ENCODE measurements at places on chromosomes 16 and 17.

GRCh38 chr16:75575958-75576357, 9.8 kb downstream of the GABARAPL2 start:
- DNase-seq = no peak

DNA sequence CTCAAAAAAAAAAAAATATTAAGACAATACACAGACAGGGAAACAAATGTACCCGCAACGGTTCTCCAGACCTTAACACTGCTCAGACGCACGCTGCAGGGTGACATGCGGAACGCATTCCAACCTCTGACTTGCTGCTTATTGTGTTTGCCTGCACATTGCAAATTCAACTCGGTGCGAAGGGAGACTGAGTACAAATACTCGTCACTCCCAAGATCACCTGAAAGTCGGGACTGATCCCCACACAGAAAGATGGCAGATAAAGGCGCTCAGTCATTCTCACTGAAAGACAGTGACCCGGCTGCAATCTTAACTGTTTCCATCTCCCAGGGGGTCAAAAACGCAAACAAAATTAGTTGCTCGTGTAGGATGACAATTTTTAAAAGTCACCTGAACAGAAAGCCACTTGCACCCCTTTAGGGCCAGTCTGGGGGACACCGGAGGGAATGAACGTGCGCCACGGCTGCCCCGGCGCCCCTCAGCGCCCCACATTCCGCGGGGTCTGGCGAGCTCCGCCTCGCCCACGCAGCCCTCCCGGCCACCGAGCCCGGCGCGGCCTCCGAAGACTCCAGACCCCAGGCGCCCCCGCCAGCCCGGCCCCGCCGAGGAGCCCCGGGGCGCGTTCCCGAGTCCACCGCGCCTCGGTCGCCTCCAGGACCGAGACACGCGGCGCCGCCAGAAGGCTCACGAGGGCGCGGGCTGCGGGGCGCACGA, 589 bp downstream of the CLCN7 start:
- no peak for DNase-seq

DNA sequence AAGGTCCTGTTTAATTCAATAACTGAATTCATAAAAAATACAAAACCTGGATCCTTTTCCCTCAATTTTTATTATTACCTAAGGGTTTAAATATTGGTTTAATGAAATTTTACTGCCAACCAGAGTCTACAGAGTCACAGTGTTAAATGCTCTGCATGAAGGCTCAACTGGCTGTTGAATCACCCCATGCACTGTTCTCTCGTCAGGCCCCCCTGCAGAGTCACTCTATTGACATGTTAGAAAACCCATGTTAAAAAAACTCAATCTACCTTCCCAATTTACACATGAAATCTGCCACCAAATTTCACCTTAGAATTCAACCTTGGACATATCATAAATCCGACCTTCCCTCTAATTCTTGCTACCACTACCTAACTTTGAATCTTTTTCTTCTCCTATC, 43.3 kb upstream of the ULK2 start:
- no peak for DNase-seq

- DNase-seq = no peak
Measured at GRCh38 chr17:75902406-75902805, 2.3 kb downstream of the MRPL38 start.

GRCh38 chr16:20791923-20792612, 14.2 kb downstream of the ERI2 start:
- DNase-seq = no peak

DNA sequence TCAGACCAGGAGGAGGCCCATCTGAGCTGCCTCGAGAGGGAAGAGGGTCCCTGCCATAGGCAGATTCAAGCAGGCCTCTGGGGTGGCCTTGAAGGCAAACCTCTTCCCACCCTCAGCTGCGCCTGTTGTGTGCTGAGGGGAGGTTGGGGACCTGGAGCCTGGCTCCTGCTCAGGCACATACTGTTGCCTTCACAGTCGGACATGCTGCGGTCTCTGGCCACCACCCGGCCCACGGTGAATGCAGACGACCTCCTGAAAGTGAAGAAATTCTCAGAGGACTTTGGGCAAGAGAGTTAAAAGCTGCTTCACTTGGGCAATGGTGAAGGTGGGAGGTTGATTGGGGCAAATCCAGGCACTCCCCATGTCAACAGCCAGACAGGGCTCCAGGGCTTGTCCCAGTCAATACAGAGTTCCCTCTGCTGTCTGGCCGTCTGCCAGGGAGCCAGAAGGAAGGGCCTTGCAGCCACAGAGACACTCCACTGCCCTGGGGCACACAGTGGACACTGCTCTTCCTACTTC, 6.3 kb downstream of the PDF start:
- no peak for DNase-seq

DNA sequence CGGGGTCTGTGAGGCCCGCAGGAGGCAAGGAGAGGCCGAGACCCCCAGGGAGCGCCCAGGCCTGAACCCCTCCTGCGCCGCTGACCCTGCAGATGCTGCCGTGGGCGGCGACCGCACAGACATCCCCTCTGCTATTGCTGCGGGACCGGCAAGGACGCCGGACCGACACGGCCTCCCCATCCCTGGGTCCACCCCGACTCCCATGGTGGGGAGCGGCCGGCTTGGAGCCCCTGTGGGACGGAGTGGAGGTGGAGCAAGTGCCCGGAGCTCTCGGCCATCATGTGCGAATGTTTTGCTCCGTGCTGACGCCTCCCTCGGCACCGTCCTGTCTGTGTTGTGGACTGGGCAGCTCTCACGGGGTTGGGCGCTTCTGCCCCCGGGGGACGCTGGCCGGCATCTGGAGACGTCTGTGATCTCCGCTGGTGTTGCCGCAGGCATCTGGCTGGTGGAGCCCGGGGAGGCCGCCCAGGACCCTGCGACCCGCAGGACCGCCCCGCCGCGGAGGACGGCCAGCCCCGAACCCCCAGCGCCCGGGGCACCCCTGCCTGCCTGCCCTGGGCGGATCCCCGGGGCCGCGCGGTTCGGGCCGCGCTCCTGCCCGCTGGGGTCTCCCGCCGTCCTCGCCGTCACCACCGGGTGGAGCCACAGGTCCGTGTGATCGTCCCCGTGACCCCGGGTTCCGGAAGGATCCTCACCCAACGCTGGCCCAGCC, 12.8 kb upstream of the GNG13 start:
- peak; percentile 86 for DNase-seq

GRCh38 chr17:10976401-10976800, 138.5 kb upstream of the PIRT start:
- no peak for DNase-seq

DNA sequence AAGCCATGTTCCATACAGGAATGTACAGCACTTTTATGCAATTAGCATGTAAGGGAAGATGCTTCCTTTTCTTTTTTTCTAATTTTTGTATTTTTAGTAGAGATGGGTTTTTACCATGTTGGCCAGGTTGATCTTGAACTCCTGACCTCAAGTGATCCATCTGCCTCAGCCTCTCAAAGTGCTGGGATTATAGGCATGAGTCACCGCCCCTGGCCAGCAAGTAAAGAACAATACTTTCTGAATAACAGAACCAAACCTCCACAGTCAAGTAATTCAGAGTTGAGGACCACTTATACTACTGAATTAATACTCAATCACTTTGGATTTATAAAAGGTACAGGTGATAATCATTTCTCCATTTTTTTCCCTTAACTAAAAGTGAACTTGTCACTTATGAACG, 13.0 kb downstream of the C16orf87 start:
- DNase-seq = no peak

Data from activated CD8-positive, alpha-beta memory T cell treated with anti-CD3 and anti-CD28 coated beads for 24 hours (primary cell).